ENCODE measurements at places on chromosomes 11 and 22. TPM values are rescaled to one million over a fixed set of nuclear protein-coding genes. Genes with fewer than 3 reads are reported as not detected.
A peak's percentile ranks its signal among the peaks of the same experiment; 100 is the strongest.

GRCh38 chr11:59614277-59615119, 1.1 kb downstream of the OSBP start:
- DNase-seq = no peak

Gene KRTAP5-8
- not detected for total RNA-seq

- peak; percentile 43 for DNase-seq
Observed at GRCh38 chr22:50656122-50657070, 16.2 kb upstream of the SHANK3 start.

- no peak for DNase-seq
Observed at GRCh38 chr11:2741377-2742131, 41.8 kb upstream of the KCNQ1OT1 start.

DNA sequence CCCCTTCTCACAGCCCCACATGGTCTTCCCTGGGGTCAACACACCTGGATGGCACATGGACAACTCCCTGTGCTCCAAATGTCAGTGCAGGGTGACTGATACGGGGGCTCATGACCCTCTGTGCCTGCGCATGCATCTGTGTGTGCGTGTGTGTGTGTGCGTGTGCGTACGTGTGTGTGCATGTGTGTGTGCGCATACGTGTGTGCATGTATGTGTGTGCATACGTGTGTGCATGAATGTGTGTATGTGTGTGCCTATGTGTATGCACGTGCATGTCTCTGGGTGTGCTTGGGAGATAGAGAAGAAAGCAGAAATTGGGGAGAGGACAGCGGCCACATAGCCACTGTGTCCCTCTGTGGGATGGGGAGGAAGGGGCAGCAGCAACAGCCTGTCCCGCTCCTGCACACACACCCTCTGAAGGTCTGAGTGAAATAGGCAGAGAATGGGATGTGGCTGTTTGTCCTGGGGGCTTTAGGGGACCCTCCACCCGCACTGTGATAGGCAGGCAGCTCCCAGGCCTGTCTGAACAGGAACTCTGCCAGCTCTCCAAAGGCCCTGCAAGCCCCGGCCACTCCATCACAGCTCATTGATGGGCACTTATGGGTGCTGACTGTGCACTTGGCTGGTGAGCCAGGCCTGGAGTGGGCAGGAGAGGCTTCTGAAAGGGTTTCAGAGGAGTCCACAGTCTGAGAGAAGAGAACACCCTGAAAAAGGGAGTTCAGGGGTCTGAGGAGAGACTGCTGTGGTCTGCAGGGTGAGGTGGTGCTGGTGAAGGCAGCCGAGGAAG, 28.7 kb upstream of the PICK1 start:
- DNase-seq = no peak

DNA sequence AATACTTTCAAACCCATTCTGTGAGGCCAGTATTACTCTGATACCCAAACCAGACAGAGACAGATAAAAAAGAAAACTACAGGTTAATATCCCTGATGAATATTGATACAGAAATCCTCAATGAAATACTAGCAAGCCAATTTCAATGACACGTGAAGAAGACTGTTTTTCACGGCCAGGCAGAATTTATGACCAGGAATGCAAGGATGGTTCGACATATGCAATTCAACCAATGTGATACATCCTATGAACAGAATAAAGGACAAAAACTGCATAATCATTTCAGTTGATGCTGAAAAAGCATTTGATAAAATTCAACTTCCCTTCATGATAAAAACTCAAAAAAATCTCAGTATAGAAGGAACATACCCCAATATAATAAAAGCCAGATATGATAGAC, 44.5 kb downstream of the SLC22A24 start:
- DNase-seq = no peak

Gene MUC6
- total RNA-seq = not detected

- DNase-seq = peak; percentile 93
Observed at GRCh38 chr11:34427186-34427805, 11.4 kb upstream of the CAT start.

DNA sequence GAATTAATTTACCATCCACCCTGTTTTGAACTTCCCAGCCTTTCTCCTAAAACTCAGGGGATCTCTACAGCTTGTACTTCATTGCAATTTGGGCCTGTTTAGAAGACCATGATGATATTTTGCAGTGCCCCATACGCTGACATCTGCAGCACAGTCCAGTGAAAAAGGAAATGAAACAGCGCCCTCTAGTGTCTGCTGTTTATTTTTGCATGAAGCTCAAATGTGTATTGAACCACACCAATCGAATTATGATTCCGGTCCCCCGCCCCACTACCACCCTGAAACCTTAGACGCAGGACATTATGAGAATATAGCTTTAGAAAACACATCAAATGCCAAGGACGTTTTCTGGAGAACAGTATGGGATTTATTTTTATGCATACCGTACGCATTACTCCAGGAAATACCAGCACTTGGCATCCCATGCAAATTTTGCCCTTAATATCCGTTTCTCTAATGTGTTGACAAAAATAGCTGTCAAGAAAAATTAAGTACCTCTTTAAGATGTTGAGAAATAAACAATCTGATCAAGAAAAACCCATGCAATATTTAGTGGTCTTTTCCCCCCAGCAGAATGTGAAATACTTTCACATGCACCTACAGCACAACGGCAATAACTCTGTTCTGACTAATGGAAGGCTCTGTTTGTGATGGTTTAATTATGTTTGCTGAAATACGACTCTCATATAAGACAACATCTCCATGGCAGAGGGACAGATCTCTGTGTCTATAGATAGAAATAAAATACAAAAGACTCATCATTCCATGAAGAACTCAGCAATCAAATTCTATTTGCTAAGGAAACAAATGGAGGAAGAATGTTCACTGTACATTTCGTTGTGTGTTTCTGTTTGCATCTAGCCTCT, 93.9 kb downstream of the TECTA start:
- DNase-seq = peak; percentile 5

Gene BTG4
- total RNA-seq = 0.08 TPM

- no peak for DNase-seq
Observed at GRCh38 chr11:50220651-50221050, 188.0 kb downstream of the OR4C45 start.

- DNase-seq = no peak
Observed at GRCh38 chr22:44024288-44024921, at the start of gene PARVB. TSS of gene PARVB (plus strand) at chr22:44024302. CDS start at chr22:44024340, 38 bp downstream.

Data from kidney epithelial cell (primary cell).